ENCODE measurements at places on chromosomes 5 and 9.
A peak's percentile ranks its signal among the peaks of the same experiment; 100 is the strongest.

GRCh38 chr9:115192835-115193525 lies 75.0 kb upstream of the TNC start:
- DNase-seq, result no peak

GRCh38 chr9:72383978-72384709 lies 19.1 kb upstream of the ZFAND5 start:
- DNase-seq, result no peak

- no peak for DNase-seq
Observed at GRCh38 chr9:113306566-113306965, 3.4 kb upstream of the RNF183 start.

DNA sequence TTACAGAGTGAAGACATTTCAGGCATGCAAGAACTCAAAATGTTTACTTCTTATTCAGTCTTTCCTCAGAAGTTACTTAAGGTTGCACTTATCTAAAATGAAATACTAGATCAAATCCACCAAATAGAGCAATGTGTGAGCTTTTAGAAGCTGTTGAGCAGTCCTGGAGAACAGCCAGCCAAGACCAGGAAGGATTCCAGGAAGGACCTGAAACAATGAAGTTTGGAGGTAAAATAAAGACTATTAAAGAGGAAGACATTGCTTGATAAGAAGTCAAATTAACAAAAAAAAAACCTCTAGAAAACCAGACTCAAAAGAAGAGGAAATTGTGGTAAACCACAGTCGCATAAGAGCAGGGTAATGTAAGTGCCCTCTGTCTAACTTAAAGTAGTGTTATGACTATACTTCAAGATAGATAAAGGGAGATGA lies 156.2 kb upstream of the S1PR3 start:
- DNase-seq, result no peak

DNA sequence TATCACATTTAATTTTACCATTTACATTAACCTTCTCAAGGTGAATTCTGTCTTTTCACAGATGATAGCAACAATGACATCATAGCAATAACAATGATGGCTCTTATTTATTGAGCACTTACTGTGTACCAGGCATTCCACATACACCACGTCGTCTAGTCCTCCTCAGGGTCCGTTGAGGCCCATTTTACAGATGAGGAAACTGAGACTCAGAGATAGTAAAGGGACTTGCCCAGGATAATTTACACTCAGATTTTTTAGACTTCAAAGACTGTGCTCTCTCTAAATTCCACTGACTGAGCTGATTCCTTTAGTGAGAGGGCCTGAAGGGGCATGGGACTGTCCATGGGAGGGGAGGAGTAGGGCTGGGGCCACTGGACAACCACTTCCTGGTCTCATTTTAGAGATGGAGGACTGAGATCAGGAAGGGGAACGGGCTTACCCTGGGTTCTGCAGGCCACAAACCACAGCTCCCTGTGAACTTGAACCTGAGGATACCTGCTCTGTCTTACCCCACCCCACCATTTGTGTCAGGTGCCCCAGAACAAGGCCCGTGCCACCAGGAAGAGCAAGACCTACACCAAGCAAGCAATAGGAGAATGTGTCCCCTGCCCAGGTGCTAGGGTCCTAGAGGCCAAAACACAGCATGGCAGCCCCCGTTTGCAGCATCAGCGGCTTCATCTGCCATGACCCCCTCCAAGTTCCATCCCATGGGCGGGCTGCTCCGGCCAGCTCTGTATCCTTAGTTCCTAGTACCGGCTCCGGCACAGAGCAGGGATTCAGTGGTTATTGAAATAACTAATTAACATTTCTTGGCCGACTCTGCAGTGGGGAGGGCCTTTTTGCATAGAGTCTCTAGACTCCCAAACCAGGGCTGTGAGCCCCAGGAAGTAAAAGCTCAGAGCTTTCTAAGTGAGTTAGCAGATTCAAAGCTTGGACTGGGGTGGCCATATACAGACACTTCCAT lies 96.6 kb downstream of the RGS3 start:
- DNase-seq, result peak; percentile 10

DNA sequence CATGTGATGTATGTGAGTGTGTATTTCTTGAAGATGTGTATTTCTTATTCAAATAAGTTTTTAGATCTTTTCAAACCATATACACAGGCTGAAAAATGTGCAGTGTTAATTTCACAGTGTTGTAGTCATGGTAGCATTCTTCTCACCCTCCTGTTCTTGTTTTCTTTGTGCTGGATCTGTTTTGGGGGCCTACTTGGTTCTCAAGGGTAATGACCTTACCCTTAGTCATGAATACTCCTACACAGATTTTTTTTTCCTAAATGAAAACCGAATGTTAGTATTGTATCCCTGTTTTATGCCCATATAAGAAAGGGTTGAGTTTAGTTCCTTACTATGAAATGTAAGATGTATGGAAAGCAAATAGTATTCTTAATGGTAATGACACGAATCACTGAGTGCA lies 88.0 kb downstream of the SLC44A1 start:
- DNase-seq, result no peak

Measured in posterior cingulate gyrus (tissue), 11 donors.